ENCODE measurements at places on chromosomes 2 and 18.
A peak's percentile ranks its signal among the peaks of the same experiment; 100 is the strongest.

GRCh38 chr2:37367984-37368383 is 23.6 kb downstream of the QPCT start:
- DNase-seq = no peak
- H3K4me3 ChIP-seq = no peak overlapping the region
- 0 out of 2 replicates have a peak, but pooled peaks cover 3% of the 10 kb centered on the region for H3K27me3 ChIP-seq
- H3K4me1 ChIP-seq = no peaks in the 10 kb centered on the region
- no peak overlapping the region for H3K27ac ChIP-seq

- H3K27me3 ChIP-seq = no peaks in the 10 kb centered on the region
- H3K36me3 ChIP-seq = no peaks in the 10 kb centered on the region
- no peak overlapping the region for H3K27ac ChIP-seq
- no peak for DNase-seq
- no peak overlapping the region for H3K4me3 ChIP-seq
These were observed 57.1 kb downstream of the CYTIP start for GRCh38 chr2:157386747-157387146.

- H3K4me3 ChIP-seq = no peak overlapping the region
- no peaks in the 10 kb centered on the region for H3K36me3 ChIP-seq
- peaks cover 9% of the 10 kb centered on the region for H3K4me1 ChIP-seq
These were observed 5.0 kb upstream of the PGAP1 start for GRCh38 chr2:196931555-196931954.

DNA sequence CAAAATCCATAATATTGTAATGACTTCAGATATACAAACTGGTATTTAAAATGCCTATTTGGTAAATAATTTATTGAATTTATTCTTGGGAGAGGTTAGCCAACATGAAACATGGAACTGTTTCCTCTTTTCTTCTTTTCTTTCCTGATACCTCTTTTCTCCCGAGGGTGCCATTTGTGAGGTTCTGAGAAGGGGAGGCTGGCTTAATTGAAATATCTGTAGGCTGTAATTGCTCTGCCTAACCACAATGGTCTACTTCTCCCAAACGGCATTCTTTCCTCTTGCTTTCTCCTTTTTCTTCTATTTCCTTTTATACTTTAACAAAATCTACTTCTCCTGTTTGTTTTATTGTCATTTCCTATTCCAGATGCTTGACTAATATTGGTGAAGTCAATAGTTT is 114.9 kb downstream of the TCF4 start:
- no peak for DNase-seq
- no peaks in the 10 kb centered on the region for H3K4me1 ChIP-seq
- no peak overlapping the region for H3K4me3 ChIP-seq
- H3K36me3 ChIP-seq = no peaks in the 10 kb centered on the region
- no peak overlapping the region for H3K27ac ChIP-seq

- H3K36me3 ChIP-seq = no peaks in the 10 kb centered on the region
- no peaks in the 10 kb centered on the region for H3K27me3 ChIP-seq
- H3K4me3 ChIP-seq = peak overlapping the region; percentile 64
- H3K4me1 ChIP-seq = peaks cover 24% of the 10 kb centered on the region
These were observed 643 bp upstream of the DTNB start for GRCh38 chr2:25674077-25674362.

DNA sequence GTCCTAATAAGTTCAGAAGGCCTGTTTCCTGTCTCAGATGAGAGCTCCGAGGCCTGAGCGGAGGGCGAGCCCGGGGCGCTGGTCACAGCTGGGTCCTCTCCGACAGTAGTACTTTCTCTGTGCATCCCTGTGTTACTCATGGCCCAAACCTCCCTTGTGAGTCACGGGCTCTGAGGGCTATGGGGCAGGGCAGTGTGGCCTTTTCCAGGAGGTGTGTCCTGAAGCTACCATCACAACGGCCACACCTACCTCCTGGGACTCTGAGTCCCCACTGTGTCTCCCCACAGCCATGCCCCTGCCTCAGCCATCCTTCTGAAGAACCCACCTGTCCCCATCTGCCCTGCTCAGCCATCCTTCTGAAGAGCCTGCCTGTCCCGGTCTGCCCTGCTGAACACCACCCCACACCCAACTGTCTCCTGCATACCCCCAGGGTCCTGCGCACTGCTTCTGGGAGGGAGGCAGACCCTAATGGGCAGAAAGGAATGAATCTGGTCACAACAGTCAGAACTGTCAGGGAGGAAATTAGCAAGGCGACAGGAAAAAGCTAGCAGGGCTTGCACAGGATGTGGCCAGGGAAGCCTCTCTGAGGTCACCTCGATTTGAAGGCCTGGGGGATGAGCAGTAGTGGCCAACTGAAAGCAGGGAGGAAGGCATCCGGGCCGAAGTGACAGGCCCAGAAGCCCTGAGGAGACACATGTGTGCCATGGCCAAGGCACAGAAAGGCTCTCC is 145.4 kb upstream of the RIOK3 start:
- DNase-seq = no peak
- H3K4me3 ChIP-seq = no peak overlapping the region
- H3K4me1 ChIP-seq = no peaks in the 10 kb centered on the region
- H3K36me3 ChIP-seq = no peaks in the 10 kb centered on the region

DNA sequence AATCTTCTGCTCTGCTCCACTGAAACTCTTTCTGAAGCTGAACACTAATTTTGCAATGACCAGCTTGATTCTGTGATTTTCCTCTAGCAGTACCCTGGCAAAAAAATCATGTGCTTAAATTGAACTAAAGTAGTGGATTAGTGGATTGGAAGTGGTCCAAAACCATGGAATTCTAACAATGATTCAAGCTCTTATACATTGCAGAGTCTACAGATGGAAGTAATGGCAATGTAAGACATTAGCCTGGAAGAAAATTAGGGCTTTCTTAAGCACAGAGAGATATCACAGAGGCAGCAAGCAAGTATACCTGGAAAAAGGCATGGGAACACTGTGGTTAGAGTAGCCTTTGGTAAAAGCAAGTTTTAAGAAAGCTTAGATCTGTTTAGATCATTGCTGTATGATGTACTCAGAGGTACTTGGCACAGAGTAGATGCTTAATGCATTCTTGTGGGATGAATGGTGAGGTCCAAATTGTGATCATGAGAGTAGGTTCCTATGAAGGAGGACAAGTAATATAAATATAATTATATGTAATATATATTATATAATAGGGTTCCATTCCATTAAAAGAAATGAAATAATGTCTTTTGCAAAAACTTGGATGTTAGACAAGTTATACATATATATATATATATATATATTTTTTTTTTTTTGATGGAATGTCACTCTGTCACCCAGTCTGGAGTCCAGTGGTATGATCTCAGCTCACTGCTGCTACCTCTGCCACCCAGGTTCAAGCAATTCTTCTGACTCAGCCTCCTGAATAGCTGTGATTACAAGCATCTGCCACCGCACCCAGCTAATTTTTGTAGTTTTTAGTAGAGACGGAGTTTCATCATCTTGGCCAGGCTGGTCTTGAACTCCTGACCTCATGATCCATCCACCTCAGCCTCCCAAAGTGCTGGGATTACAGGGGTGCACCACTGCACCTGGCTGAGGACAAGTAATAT is 172.2 kb upstream of the SCN7A start:
- no peak for DNase-seq
- H3K4me1 ChIP-seq = no peaks in the 10 kb centered on the region
- H3K27ac ChIP-seq = no peak overlapping the region
- no peak overlapping the region for H3K4me3 ChIP-seq

DNA sequence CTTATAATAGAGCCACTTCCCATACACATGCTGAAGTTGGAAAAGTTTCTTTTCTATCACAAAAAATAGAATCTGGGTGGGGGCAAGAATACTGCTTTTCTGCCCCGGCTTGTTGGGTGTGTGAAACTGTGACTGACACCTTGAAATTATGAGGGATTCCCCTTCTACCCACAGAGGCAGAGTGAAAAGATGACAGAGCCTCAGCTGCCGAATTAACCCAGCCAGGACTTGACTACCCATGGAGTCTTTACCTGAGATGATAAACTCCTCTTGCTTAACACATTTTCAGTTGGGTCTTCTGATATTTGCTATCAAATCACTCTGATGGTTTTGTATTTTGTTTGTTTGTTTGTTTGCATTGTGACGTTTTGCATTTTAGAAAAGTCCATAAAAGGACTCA is 66.0 kb upstream of the PMAIP1 start:
- no peak for DNase-seq
- H3K27me3 ChIP-seq = no peaks in the 10 kb centered on the region
- no peak overlapping the region for H3K4me3 ChIP-seq
- H3K4me1 ChIP-seq = no peaks in the 10 kb centered on the region
- no peaks in the 10 kb centered on the region for H3K36me3 ChIP-seq

DNA sequence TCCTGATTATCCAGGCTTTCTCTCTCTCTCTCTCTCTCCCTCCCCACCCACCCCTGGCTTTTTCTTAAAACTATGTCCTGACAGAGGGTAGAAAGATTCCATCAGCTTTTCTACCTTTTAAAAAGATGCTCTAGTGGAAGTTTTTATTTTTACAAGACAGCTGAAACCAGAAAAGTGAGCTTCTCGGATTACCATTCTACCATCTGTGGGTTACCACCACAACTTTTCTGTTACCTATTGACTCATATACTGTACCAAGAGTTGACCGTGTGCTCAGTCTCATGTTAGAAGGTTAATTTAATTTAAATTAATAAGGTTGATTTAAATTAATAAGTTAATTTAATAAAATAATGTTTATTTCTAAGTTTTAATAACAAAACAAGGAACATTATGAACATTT is 137.6 kb downstream of the UPP2 start:
- no peaks in the 10 kb centered on the region for H3K4me1 ChIP-seq
- DNase-seq = no peak
- H3K27me3 ChIP-seq = peaks cover 8% of the 10 kb centered on the region
- H3K4me3 ChIP-seq = no peak overlapping the region
- no peaks in the 10 kb centered on the region for H3K36me3 ChIP-seq
- no peak overlapping the region for H3K27ac ChIP-seq

DNA sequence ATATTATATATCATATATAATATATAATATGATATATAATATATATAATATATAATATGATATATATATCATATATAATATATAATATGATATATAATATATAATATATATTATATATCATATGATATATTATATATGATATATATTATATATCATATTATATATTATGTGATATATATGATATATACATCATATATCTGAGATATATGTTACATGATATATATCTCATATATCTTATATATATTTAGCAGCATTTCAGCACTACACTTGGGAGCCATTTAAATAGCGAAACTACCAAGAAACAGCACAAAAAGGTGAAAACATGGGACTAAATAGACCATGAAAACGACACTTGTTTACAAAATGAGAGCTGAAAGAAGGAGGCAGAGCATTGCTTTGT is 37.3 kb downstream of the KCMF1 start:
- H3K36me3 ChIP-seq = no peaks in the 10 kb centered on the region
- H3K27me3 ChIP-seq = no peaks in the 10 kb centered on the region
- no peak overlapping the region for H3K27ac ChIP-seq
- peaks cover 22% of the 10 kb centered on the region for H3K4me1 ChIP-seq

GRCh38 chr2:232113821-232114220 is 152.3 kb downstream of the DIS3L2 start:
- H3K27ac ChIP-seq = no peak overlapping the region
- H3K36me3 ChIP-seq = no peaks in the 10 kb centered on the region
- no peak overlapping the region for H3K4me3 ChIP-seq
- no peaks in the 10 kb centered on the region for H3K27me3 ChIP-seq
- no peaks in the 10 kb centered on the region for H3K4me1 ChIP-seq

GRCh38 chr2:146527166-146527565 is 1317.7 kb upstream of the ACVR2A start:
- H3K4me1 ChIP-seq = no peaks in the 10 kb centered on the region
- H3K4me3 ChIP-seq = no peak overlapping the region
- H3K27ac ChIP-seq = no peak overlapping the region
- H3K36me3 ChIP-seq = no peaks in the 10 kb centered on the region
- H3K27me3 ChIP-seq = no peaks in the 10 kb centered on the region

GRCh38 chr2:44550561-44550960 is 188.8 kb downstream of the CAMKMT start:
- no peak overlapping the region for H3K4me3 ChIP-seq
- H3K4me1 ChIP-seq = peaks cover 16% of the 10 kb centered on the region
- DNase-seq = no peak
- no peaks in the 10 kb centered on the region for H3K36me3 ChIP-seq
- H3K27me3 ChIP-seq = no peaks in the 10 kb centered on the region
- no peak overlapping the region for H3K27ac ChIP-seq

DNA sequence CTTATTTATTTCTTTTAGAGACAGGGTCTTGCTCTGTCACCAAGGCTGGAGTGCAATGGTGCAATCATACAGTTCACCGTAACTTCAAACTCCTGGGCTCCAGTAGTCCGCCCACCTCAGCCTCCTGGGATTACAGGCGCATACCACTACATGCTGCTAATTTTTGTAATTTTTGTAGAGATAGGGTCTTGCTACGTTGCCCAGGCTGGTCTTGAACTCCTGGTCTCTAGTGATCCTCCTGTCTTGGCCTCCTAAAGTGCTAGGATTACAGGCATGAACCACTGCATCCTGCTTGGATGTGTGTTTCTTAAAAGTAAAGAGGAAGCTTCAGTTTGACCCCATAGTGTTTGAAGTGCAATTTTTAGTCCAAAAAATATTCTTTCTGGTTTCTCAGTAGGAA is 105.0 kb upstream of the KIF5C start:
- H3K4me3 ChIP-seq = no peak overlapping the region
- H3K4me1 ChIP-seq = no peaks in the 10 kb centered on the region
- H3K27ac ChIP-seq = no peak overlapping the region
- DNase-seq = no peak
- no peaks in the 10 kb centered on the region for H3K27me3 ChIP-seq
- H3K36me3 ChIP-seq = peaks cover 7% of the 10 kb centered on the region

- no peak for DNase-seq
- no peaks in the 10 kb centered on the region for H3K36me3 ChIP-seq
- H3K27me3 ChIP-seq = no peaks in the 10 kb centered on the region
- H3K4me3 ChIP-seq = no peak overlapping the region
These were observed 2036.1 kb upstream of the LRRTM1 start for GRCh38 chr2:82340578-82341053.

DNA sequence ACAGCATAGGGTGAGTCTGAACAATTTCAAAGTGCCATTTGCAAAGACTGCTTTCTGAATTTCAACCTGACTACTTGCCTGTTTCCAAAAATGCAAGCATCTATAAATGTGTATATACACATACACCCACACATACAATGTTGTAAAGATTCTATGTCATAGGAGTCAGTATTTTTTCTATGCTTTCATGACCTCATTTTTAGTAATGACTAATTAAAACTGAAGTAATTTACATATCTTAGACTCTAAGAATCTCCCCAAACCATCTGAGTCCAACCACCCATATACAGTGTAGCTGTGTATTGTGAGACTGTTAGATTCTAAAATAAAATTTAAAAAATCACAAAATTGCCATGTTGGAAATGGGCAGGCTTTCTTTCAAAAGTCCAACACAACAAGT is 162.0 kb upstream of the STK17B start:
- peaks cover 47% of the 10 kb centered on the region for H3K4me1 ChIP-seq
- DNase-seq = no peak
- H3K27me3 ChIP-seq = no peaks in the 10 kb centered on the region
- no peaks in the 10 kb centered on the region for H3K36me3 ChIP-seq

DNA sequence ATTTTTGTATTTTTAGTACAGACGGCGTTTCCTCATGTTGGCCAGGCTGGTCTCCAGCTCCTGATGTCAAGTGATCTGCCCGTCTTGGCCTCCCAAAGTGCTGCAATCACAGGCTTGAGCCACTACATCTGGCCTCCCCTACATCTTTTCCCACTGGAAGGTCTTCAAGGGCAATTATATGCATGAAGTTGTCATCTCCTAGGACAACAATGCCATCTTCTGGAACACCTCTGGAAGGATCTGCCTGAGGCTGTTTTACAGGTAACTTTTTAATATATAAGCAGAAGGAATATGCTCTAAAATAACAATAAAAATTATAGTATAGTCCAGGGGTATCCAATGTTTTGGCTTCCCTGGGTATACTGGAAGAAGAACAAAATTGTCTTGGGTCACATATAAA is 321.4 kb downstream of the AFF3 start:
- H3K27me3 ChIP-seq = peaks cover 2% of the 10 kb centered on the region
- H3K4me3 ChIP-seq = no peak overlapping the region

Measured in Panc1 (cell line).